Activated B cell treated with CpG ODN at 0.5 μM for 24 hours (primary cell): ENCODE measurements at places on chromosomes 12 and 14. TPM values are rescaled to one million over a fixed set of nuclear protein-coding genes. Genes with fewer than 3 reads are reported as not detected.

The HCAR1 gene
- not detected in 2 replicates for total RNA-seq

- H3K36me3 ChIP-seq = peaks cover 2% of the 10 kb centered on the region
- H3K4me1 ChIP-seq = no peaks in the 10 kb centered on the region
- no peak overlapping the region for H3K27ac ChIP-seq
- no peak overlapping the region for H3K4me3 ChIP-seq
Measured at GRCh38 chr14:66833816-66834215, 325.9 kb downstream of the GPHN start.

DNA sequence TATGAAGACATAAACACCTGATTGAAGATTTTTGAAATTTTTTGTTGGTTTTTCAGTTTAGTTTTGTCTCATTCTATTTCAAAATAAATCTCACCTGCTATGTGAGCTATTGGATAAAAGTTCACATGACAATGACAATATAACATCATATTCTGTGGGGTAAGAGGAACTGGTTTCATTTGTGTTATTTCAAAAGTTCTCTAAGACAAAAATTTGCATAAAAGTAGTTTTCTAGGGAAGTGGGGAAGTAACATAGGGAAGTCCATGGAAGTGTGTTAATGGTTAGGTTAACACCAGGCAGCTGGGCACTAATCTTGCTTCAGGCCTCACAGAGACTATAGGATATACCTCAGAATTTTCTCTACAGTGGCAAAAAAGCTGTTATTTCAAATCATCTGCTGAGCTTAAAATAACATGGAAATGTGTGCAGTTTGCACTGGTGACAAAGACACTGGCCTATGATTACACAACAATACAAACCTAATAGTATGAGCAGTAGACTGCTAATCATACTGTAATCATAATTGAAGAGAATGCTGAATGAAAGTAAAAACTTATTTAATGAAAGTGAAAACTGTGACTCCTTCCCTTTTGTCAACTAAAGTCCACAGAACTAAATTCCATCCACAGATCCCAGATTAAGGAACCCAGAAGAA is 710.6 kb upstream of the TMEM132C start:
- H3K27me3 ChIP-seq = no peaks in the 10 kb centered on the region
- H3K4me3 ChIP-seq = no peak overlapping the region
- no peak overlapping the region for H3K27ac ChIP-seq
- H3K36me3 ChIP-seq = no peaks in the 10 kb centered on the region
- no peaks in the 10 kb centered on the region for H3K4me1 ChIP-seq
- no peak for DNase-seq

GRCh38 chr14:38339696-38340095 is 83.8 kb upstream of the CLEC14A start:
- DNase-seq = no peak
- H3K27me3 ChIP-seq = no peaks in the 10 kb centered on the region

DNA sequence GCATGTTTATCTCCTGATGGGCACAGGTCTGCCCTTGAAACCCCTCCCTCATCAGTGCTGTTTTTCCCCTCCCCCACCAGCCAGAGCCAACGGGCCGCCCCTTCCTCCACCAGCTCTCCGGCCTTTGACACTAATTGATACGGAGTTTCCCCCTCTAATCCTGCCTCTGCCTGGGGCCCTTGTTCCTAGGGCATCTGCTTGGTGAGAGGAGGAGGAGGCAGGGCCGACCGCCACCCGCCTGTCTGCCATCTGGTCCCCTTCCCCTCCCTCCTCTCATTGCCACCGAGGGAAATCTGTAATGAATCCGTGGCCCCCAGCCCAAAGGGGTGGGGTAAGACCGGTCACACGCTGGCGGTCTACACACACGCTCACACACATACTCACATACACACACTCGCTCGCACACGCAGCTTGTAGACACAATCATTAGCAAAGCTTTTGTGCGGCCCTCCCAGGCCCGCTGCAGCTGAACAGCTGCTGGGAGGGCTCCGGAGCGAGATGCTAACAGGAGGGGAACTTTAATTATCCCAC is 27.4 kb downstream of the SRRM4 start:
- no peaks in the 10 kb centered on the region for H3K36me3 ChIP-seq
- no peak for DNase-seq

GRCh38 chr14:45610318-45610717 is 357.3 kb upstream of the MIS18BP1 start:
- H3K4me3 ChIP-seq = no peak overlapping the region
- no peak for DNase-seq
- H3K27me3 ChIP-seq = no peaks in the 10 kb centered on the region

The KRT7 gene
- total RNA-seq = 0.81 and 1.1 TPM in 2 replicates

DNA sequence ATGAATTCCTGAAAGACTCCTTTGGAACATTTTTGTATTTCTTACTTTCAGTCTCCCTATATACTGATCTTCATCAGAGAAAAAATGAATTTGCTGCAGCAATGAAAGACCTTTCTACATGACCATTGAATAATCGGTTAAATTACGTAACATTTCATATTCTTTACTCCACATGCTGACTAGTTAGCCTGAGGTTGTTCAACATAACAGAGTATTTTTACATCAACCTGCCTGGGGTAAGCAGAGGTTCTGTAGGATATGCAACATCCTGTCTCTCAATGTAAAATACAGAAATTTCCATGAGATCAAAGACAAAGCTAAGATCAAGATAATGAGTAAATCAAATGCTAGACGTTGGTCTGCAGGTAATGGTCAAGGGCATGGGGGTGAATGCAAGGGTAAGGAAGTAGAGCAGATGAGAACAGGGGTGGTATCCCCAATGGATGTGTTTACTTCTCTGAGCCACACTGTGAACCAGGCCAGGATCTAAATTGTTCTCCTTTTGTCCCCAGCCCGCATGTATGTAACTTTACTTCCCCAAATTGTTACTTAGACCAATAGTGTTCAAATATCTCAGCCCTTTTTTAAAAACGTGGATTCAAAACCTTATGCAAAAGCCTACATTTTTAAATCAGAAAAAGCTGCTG is 45.4 kb downstream of the DUSP6 start:
- no peaks in the 10 kb centered on the region for H3K27me3 ChIP-seq
- no peaks in the 10 kb centered on the region for H3K36me3 ChIP-seq
- H3K4me3 ChIP-seq = no peak overlapping the region
- H3K27ac ChIP-seq = no peak overlapping the region
- H3K4me1 ChIP-seq = no peaks in the 10 kb centered on the region
- no peak for DNase-seq

The ANO4 gene
- total RNA-seq = not detected in 2 replicates

DNA sequence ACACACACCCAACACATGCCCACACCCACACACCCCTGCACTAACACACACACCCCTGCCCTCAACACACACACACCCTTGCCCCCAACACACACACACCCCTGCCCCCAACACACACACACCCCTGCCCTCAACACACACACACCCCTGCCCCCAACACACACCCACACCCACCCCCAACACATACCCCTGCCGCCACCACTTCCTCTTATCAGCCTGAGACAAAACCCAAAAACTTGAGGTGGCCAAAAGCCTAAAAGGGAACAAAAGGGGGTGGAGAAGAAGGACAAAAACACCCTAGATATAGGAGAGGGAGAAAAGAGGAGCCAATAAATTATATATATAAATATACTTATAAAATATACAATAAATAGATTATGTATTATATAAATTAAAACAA is 9.1 kb upstream of the DEGS2 start:
- no peak overlapping the region for H3K27ac ChIP-seq
- no peak for DNase-seq
- H3K4me1 ChIP-seq = peaks cover 10% of the 10 kb centered on the region
- H3K36me3 ChIP-seq = no peaks in the 10 kb centered on the region
- no peak overlapping the region for H3K4me3 ChIP-seq

The MUCL1 gene
- total RNA-seq = not detected in 2 replicates

The RIPK3 gene
- 38.9 and 39.2 TPM in 2 replicates for total RNA-seq

DNA sequence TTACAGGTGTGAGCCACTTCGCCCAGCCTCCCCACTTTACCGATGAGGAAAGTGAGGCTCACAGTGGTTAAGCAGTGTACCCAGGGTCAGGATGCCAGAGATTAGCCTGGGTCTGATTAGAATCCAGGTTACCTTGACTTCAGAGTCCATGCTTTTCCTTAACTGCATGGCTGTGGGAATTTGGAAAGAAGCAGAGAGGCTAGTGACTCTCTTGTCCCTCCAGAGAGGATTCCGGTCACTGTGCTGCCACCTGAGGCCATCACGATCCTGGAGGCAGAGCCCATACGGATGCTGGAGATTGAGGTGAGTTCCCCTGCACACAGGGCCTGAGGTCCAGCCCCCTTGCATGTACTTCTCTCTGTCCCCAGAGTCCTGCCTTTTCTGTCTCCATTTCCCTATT is 4.7 kb downstream of the REC8 start:
- H3K36me3 ChIP-seq = peaks cover 49% of the 10 kb centered on the region
- peaks cover 20% of the 10 kb centered on the region for H3K4me1 ChIP-seq
- no peak overlapping the region for H3K4me3 ChIP-seq
- H3K27me3 ChIP-seq = no peaks in the 10 kb centered on the region
- DNase-seq = no peak
- H3K27ac ChIP-seq = no peak overlapping the region

DNA sequence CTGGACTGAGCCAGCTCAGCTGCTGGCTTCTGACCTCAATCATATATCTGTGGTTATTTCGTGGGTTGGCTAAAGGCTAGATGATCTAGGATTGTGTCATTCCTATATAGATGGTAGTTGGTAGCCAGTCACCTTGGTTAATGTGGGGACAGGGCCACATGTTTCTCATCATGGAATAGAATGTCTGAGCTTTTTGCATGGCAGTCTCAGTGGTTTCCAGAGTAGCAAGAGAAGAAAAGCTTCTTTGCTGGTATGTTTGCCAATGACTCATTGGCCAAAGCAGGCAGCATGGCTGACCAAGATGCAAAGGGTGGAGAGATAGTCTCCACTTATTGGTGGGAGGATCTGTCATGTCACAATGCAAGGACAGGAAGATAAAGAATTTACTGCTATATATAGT is 746.4 kb upstream of the FLRT2 start:
- H3K27ac ChIP-seq = no peak overlapping the region
- H3K4me1 ChIP-seq = no peaks in the 10 kb centered on the region
- DNase-seq = no peak
- no peaks in the 10 kb centered on the region for H3K27me3 ChIP-seq
- H3K36me3 ChIP-seq = no peaks in the 10 kb centered on the region

GRCh38 chr12:52757449-52758176 is 19.5 kb downstream of the KRT76 start:
- no peaks in the 10 kb centered on the region for H3K36me3 ChIP-seq
- peaks cover 1% of the 10 kb centered on the region for H3K27me3 ChIP-seq
- no peak overlapping the region for H3K4me3 ChIP-seq
- no peak overlapping the region for H3K27ac ChIP-seq

The DNAI7 gene
- 0.15 and 0.27 TPM in 2 replicates for total RNA-seq

GRCh38 chr12:10771132-10771733 is 31.2 kb downstream of the TAS2R7 start:
- no peak overlapping the region for H3K4me3 ChIP-seq
- H3K27me3 ChIP-seq = peaks cover 17% of the 10 kb centered on the region
- H3K27ac ChIP-seq = no peak overlapping the region
- no peaks in the 10 kb centered on the region for H3K36me3 ChIP-seq
- no peak for DNase-seq

GRCh38 chr14:98494582-98494981 is 777.4 kb downstream of the BCL11B start:
- H3K27me3 ChIP-seq = no peaks in the 10 kb centered on the region
- no peak overlapping the region for H3K4me3 ChIP-seq
- no peaks in the 10 kb centered on the region for H3K36me3 ChIP-seq
- no peak for DNase-seq

GRCh38 chr12:67788118-67788517 is 139.6 kb downstream of the DYRK2 start:
- no peak for DNase-seq
- H3K4me3 ChIP-seq = no peak overlapping the region
- H3K27ac ChIP-seq = no peak overlapping the region
- peaks cover 25% of the 10 kb centered on the region for H3K4me1 ChIP-seq
- H3K36me3 ChIP-seq = no peaks in the 10 kb centered on the region

The FITM1 gene
- 2.3 and 2.4 TPM in 2 replicates for total RNA-seq

DNA sequence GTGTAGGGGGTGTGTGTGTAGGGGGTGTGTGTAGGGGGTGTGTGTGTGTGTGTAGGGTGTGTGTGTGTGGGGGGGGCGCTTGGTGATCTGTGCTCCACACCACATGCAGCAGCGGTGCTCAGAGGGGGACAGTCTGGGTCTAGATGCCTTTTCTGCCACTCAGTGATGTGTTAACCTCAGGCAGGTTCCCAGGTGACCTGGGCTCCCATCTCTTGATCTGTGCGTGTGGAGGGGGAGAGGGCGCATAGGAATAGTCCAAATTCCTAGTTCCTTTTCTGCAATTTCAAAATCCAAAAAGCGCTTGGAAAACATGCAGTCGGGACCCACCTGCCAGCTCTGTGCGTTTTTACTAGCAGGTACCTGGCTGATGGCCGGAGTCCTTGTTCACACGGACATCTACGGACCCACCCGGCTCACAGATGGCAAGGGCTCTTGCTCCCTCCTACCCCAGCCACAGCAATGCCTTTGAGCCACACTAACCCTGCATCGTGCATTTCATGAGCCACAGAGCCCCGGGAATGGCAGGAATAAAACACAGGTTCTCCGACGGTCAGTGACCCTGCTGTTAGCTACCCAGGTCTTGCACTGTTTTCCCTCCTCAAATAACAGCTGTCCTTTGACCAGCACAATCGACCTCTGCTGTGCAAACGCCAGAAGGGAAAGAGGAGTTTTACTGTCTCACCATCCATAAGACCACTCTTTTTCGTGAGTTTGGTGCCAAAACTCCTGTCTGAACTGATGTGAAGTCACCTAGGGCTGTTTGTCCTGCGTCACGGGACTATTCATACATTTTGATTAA is 120.8 kb downstream of the GLT1D1 start:
- H3K27me3 ChIP-seq = peaks cover 65% of the 10 kb centered on the region
- no peak overlapping the region for H3K4me3 ChIP-seq
- no peaks in the 10 kb centered on the region for H3K36me3 ChIP-seq
- no peak for DNase-seq
- H3K27ac ChIP-seq = no peak overlapping the region

DNA sequence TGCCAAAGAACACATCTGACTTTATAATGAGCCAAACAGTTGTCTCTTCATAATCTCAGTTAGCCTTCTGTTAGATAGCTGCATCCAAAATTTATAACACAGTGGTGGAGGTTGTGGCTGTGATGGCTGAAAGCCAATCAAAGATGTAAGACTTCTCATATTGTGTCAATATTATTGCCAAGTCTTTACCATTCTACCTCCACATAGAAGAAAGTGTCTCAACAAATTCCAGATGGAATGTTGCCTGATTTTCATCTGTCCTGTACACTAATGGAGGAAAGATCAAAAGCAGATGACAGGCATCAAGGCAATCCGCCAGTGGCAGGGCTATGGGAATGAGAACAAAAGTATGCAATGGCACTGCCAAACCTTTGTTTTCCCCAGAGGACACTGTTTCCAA is 813.1 kb upstream of the NOVA1 start:
- H3K27me3 ChIP-seq = no peaks in the 10 kb centered on the region
- no peak overlapping the region for H3K27ac ChIP-seq
- H3K36me3 ChIP-seq = no peaks in the 10 kb centered on the region
- no peaks in the 10 kb centered on the region for H3K4me1 ChIP-seq

GRCh38 chr12:42779186-42779859 is 189.8 kb upstream of the PRICKLE1 start:
- peaks cover 2% of the 10 kb centered on the region for H3K27me3 ChIP-seq
- DNase-seq = no peak
- no peaks in the 10 kb centered on the region for H3K4me1 ChIP-seq
- no peak overlapping the region for H3K27ac ChIP-seq
- no peak overlapping the region for H3K4me3 ChIP-seq
- H3K36me3 ChIP-seq = no peaks in the 10 kb centered on the region

GRCh38 chr12:27838543-27839185 is 58.6 kb upstream of the MANSC4 start:
- no peaks in the 10 kb centered on the region for H3K27me3 ChIP-seq
- H3K4me3 ChIP-seq = no peak overlapping the region
- DNase-seq = no peak
- H3K27ac ChIP-seq = no peak overlapping the region
- H3K4me1 ChIP-seq = no peaks in the 10 kb centered on the region

GRCh38 chr12:79250186-79250585 is 385.6 kb downstream of the SYT1 start:
- H3K36me3 ChIP-seq = no peaks in the 10 kb centered on the region
- H3K27ac ChIP-seq = no peak overlapping the region
- H3K4me1 ChIP-seq = no peaks in the 10 kb centered on the region
- no peaks in the 10 kb centered on the region for H3K27me3 ChIP-seq
